BE2C (cell line): ENCODE measurements at places on chromosomes 5 and 9.

- DNase-seq: no peak
Measured at GRCh38 chr5:65928322-65928752, 2.0 kb downstream of the ERBIN start.

DNA sequence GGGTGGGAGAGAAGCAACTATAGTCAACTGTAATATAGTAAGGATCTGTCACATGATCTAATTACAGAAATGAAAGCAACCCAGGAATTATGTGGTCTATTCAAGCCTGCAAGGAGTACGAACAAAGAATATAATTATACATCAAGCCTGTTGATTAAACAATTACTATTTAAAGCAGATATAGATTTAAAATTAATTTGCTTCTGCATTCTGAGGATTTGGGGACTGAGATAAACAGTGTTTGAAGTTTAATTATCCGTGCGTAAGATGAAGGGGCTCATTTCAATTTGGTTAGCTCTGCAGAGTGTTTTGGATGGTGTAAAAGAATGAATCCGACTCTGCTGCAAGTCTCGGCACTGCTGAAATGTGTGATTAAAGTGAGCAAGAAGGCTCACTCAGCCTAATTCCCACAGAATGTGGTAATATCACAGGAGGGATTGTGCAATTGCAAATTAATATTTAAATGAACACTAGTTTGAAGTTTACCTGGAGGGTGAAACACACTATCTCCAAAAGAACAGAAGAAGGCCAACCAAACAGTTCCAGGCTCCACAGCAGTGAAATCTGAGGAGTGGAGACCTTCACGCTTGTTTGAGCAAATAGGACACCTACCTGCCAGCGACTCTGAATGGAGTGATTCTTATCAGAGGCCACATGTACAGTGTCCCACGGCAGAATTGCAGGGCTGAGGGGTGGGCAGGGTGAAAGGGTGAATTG lies 420.6 kb upstream of the SLC30A5 start:
- peak; percentile 37 for DNase-seq

DNA sequence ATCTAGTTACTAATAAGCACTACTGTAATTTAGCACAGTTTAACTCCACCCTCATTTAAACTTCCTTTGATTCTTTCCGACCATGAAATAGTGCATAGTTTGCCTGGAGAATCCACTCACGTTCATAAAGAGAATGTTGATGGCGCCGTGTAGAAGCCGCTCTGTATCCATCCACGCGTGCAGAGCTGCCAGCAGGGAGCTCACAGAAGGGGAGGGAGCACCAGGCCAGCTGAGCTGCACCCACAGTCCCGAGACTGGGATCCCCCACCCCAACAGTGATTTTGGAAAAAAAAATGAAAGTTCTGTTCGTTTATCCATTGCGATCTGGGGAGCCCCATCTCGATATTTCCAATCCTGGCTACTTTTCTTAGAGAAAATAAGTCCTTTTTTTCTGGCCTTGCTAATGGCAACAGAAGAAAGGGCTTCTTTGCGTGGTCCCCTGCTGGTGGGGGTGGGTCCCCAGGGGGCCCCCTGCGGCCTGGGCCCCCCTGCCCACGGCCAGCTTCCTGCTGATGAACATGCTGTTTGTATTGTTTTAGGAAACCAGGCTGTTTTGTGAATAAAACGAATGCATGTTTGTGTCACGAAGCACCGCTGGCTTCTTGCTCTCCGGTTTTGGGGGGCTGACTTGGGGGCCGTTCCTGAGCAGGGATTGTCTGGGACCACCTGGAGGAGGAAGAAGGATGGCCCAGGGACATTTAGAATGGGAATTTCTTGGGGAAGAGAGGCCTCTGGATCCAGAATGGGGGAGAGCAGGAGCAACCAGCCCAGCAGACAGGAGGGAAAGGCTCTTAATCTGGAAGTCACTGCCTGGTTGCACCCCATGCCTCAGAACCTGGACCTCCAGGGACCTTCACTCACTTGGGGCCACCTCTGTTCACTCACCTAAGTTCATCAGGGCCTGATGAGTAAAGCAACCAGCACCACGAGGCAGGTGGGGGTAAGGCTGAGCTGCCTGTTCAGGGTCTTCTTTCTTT lies 35.4 kb downstream of the CXXC5 start:
- DNase-seq: no peak

GRCh38 chr5:87069311-87069710 lies 198.4 kb upstream of the RASA1 start:
- no peak for DNase-seq
